ENCODE measurements at places on chromosomes 3 and 15. TPM values are rescaled to one million over a fixed set of nuclear protein-coding genes. Genes with fewer than 3 reads are reported as not detected.

Gene CCK
- total RNA-seq, result not detected

Gene RTP2
- total RNA-seq, result not detected

Gene KLHL40
- not detected for total RNA-seq

Gene GABRG3
- not detected for total RNA-seq

Gene TMCO5A
- total RNA-seq, result not detected

Gene PPP1R14D
- not detected for total RNA-seq

Gene BTLA
- total RNA-seq, result not detected

Gene FLNB
- total RNA-seq, result 74.2 TPM

All from cardiac atrium fibroblast (primary cell).